Lung (tissue), 17 donors: ENCODE measurements at places on chromosomes 6 and 20. TPM values are rescaled to one million over a fixed set of nuclear protein-coding genes. Genes with fewer than 3 reads are reported as not detected.

Gene SCRT2
- not detected for total RNA-seq

Gene ZDHHC14
- 18.3 TPM for total RNA-seq

Gene POFUT1
- total RNA-seq = 37.1 TPM

Gene KCNQ2
- 6.8 TPM for total RNA-seq

Gene SLC13A3
- 2.4 TPM for total RNA-seq

Gene SLC12A5
- not detected for total RNA-seq

Gene HLA-DOB
- total RNA-seq = 1.3 TPM

Gene EDN3
- total RNA-seq = 0.25 TPM

Gene SLC22A16
- total RNA-seq = 0.65 TPM

Gene TNXB
- 117 TPM for total RNA-seq

Gene SNAP25
- 0.95 TPM for total RNA-seq

Gene BMP5
- 10.7 TPM for total RNA-seq

Gene SOBP
- 9.2 TPM for total RNA-seq

Gene AGER
- 342 TPM for total RNA-seq

Gene NOX3
- total RNA-seq = not detected

Gene FAM184A
- total RNA-seq = 18.7 TPM

Gene RAB23
- total RNA-seq = 26.7 TPM

Gene NKX2-4
- not detected for total RNA-seq

Gene TUBB2B
- 4.3 TPM for total RNA-seq

Gene HLA-C
- 125 TPM for total RNA-seq

Gene BMP2
- 29.4 TPM for total RNA-seq

Gene PMEPA1
- total RNA-seq = 44.0 TPM

Gene TSPO2
- 0.57 TPM for total RNA-seq

Gene KIF25
- total RNA-seq = 5.3 TPM

Gene ME1
- total RNA-seq = 17.5 TPM
